ENCODE measurements at places on chromosomes 4 and X.

DNA sequence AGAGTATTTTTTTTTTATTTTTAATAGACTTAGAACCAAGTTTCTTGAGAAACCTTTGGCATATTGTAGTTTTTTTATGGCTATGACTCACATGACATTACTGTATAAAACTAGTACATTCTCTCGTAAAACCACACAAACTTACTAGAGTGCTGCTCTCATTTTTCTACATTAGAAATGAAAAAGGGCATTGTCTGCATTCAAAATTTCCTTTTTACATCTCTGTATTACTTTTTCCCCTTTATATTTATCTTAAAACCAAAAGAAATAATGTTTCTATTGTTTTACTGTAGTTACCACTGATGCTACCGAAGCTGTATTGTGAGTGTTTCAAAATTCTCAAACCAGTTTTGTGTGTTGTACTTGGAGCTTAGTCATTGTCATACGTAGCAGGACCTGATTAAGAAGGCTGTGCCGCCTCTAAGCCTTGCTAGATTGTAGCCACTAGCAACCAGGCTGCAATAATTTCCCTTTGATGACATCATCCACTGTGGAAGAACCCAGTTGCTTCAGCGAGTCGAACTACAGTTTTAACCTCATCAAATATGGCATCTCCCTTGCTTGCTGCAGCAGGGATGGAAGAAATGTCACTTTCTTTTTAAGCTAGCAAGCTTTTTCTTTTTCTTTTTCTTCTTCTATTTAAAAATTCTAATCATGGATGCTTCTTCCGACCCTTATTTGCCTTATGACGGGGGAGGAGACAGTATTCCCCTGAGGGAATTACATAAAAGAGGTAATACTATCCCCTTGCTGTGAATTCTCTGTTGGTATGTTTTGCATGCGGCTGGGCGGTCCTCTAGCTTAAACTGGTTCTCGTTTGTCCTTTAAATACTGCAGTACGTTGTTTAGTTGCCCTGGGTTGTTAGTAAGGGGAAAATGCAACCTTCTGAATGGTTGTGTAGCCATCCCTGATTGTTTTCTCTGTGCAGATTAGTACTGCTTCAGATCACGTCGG is 39.6 kb downstream of the CLCN3 start:
- DNase-seq: peak; percentile 76

DNA sequence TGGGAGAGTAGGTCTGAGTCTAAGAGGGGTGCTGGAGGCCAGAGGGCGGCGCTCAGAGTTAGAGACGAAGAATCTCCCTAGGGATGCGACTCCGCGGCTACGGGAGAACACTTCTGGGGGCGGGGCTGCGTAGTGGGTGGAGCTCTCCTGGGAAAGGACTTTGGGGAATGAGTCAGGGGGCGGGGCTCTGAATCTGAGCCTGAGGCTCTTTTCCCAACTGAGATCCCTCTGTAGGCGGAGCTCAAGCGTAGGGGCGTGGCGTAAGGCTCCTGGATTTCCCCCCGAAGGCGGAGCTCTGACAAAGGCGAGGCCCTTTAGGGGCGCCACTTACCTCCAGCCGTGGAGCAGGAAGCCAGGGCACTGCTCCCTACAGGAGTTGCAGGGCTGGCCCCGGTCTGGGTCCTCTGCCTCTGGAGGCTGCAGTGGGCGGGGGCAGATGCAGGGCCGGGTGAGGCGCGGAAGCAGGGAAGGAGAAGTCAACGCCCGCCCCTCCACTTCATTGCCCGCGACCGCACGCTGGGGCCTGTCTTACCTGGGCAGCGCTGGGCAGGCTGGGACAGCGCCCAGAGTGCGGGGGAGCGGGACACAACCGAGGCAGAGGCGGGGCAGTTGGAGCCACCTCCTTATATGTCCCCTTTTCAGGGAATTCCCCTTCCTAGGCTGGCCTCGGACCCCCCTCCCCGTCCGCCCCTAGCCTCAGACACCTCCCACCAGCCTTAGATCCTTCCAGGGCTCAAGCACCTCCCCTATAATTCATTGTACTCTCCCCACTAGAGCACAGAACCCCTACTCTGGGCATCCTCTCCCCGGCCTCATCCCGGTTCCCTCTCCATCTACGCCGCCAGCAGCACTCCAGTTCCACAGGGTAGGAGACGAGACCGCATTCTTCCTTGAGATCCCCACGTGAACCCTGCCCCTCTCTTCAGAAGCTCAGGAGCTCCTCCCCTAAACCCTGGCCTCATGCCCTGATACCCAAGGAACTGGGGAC is 1.6 kb downstream of the PRICKLE3 start:
- peak; percentile 88 for DNase-seq

DNA sequence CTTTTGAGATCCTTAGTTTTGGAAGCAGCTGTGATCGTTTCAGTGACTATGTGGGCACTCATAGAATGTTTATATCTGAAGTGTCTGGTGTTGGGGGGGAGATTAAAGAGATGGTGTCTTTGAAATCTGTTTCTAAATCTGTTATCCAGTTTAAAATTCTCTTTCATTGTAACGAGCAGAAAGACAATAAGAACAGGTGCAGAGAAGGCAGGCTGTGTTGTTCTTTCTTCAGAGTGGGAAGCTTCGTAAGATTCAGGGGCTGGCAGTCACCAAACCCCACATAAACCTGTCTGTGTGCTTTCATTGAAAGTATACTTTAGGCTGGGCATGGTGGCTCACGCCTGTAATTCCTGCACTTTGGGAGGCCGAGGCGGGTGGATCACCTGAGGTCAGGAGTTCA is 16.3 kb upstream of the DHRSX start:
- DNase-seq: no peak

GRCh38 chr4:165872461-165873297 is at the start of gene TLL1:
TLL1 (plus strand) TSS chr4:165873237; CDS start chr4:165873905, 668 bp downstream.
- DNase-seq: no peak

- DNase-seq: no peak
Measured at GRCh38 chrX:40061871-40062524, 35.8 kb downstream of the BCOR start.

DNA sequence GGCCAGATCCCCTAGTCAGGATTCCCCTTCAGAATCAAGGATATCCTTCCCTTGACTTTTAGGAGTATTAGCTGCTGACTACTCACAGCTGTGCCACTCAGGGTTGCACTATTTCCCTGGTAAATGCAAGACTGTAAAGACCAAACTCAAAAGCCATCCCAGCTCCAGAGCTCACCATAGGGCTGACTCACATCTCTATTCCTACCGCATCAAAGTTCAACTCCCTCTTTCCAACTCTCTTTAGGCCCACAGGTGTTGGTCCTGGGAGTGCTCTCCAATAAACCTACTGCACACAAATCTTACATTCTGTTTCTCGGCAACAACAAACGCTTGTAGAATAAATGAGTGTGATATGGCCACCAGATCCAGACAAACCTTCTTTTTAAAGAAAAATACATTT is 109.6 kb downstream of the PPP3CA start:
- no peak for DNase-seq

DNA sequence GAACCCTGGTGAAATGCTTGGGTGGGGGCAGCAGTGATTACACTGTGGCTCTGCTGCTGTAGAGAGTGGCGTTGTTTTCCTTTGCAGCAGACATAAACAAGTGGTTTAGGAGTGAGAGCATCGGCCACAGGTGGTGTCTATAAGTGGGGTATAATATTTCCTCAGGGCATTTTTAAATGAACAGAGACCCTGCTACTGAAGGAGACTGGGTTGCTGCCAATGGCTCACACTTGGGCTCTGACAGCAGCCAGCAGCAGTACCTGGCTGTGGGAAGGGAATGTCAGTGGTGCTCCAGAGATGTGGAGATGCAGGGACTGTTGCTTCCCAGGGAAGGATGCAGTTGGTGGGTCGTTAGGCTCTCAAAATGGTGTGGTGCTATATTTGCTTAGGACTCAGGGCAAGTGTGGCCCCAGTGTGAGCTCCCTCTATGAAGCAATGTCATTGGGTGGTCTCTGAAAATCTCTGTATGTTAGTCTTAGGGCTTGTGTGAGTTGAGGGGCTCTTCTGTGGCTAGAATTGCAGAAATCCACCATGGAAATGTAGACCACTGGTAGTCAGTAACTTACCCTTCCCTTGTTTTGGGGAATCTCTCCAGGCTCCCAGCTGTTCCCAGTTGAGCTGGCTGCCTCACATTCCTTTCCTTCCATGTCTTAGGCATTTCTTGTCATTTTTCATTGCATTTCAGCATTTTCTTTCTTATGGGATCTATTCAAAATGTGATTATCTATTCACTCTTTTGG is 1023.0 kb upstream of the GRID2 start:
- DNase-seq: peak; percentile 18

GRCh38 chr4:103673983-103674382 is 45.8 kb downstream of the TACR3 start:
- no peak for DNase-seq

DNA sequence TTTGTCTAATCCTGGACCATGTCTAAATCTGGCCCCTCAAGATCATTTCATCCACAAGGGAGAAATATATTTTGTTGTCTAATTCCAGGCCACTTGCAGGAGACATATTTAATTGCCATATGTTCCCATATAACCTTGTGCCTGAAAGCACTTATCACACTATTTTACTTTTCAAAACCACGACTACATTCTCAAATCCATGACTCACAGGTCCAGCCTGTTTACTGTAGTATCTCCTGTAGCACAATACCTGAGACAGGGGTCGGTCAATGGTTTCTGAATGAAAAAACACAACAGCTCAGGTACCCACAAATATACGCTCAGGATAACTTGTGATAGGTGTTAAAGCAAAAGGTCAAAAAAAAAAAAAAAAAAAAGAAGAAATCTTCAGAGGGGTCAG is 60.9 kb downstream of the SEC24D start:
- DNase-seq: no peak

GRCh38 chrX:108020631-108021030 is 24.2 kb upstream of the VSIG1 start:
- DNase-seq: no peak

DNA sequence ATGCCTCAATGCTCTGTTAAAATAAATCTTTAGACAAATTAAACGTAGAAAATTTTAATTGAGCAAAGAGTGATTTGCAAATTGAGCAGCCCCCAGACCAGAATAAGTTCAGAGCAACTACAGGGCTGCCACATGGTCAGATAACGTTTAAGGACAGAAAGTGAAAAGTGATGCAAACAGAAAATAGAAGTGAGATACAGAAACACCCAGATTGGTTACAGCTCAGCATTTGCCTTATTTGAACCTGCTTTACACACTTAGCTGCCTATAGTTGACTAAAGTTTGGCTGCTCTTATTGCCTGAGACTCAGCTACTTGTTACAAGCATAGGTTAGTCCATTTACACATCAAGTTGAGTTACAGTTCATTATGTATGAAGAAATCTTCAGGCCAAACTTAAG is 1800.8 kb upstream of the PCDH10 start:
- no peak for DNase-seq

GRCh38 chr4:105990933-105991332 is 95.7 kb downstream of the NPNT start:
- DNase-seq: no peak

GRCh38 chr4:165058666-165059065 is 5.0 kb downstream of the TRIM75 start:
- DNase-seq: no peak

GRCh38 chrX:91435395-91435794 is 756 bp downstream of the PABPC5 start:
- DNase-seq: peak; percentile 29

- DNase-seq: no peak
Measured at GRCh38 chr4:95867919-95868318, 28.0 kb downstream of the PDHA2 start.

DNA sequence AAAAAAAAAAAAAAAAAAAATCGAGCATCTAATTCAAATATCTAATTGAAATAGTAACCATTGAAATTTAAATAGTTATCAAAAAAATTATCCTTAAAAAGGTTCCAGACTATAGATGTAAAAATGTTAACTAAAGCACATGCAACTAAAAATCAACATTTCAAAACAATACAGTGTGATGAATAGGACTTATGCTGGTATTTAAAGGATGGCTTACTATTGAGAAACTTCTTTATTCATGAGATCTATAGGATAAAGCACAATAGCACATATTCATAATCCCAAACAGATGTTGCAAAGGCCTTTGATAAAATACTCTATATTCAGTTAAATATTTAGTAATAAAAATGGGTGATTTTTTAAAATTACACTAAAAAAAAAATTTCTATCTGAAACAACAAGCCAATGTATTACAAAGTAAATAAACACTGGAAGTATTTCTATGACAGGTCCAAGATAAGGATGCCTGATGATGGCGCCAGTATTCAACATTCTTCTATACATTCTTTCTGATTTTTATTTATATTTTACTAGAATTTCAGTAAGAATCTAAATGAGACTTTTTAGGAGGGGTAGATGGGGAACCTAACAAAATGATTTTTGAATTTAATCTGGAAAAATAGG is 26.3 kb downstream of the DCLK2 start:
- no peak for DNase-seq

DNA sequence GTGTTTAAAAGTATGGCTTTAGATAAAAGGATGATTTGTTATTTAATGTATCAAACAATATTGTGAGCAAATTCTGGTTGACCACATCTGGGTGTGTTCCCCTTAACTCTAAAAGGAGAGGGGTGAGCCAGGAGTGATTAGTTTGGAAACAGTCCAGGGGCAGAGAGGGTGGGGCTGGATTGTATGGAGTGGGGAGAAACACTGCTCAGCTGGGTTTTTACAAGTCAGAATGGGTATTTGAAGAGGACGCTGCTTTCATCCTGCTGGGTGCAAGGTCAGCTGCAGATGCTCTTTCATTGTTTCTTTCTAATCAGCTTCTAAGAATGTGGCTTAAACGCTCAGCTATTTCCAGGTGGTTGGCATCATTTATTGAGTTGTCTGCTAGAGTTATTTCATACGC is 82.8 kb upstream of the LIMCH1 start:
- peak; percentile 12 for DNase-seq

- DNase-seq: no peak
Measured at GRCh38 chrX:25941559-25942250, 196.4 kb upstream of the MAGEB18 start.

GRCh38 chr4:131248314-131248713 is 1900.8 kb upstream of the PCDH10 start:
- DNase-seq: no peak

GRCh38 chr4:37976991-37977470 is 16.8 kb downstream of the PTTG2 start:
- peak; percentile 22 for DNase-seq

GRCh38 chr4:1632109-1633104 is 51.7 kb downstream of the FAM53A start:
- no peak for DNase-seq

- no peak for DNase-seq
Measured at GRCh38 chr4:168097161-168097560, 4.8 kb downstream of the ANXA10 start.
